ENCODE measurements at places on chromosomes 7 and 10.

GRCh38 chr10:128930515-128930914 lies 536.5 kb upstream of the MGMT start:
- DNase-seq = no peak

DNA sequence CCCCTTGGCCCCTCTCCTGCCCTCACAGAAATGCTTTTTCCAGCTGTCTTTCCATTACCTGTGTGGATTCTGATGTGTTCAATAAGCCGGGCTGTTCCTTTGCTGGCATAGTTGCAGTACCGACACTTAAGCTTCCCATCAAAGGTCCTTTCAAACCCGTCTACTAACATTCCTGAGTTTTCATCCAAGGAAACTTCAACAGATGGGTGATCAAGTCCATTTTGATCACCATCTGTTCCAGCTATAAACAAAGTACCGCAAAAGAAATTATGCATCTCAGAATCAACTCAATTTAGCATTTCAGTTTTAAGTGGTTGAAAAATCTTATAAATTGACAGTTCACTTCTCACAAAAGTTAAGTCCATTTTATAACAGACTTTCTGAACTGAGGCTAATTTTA lies 12.7 kb downstream of the IKZF5 start:
- DNase-seq = no peak

GRCh38 chr7:50651271-50651989 lies 86.2 kb upstream of the DDC start:
- DNase-seq = no peak

GRCh38 chr7:30157204-30157603 lies 22.4 kb downstream of the MTURN start:
- DNase-seq = no peak

GRCh38 chr7:17144322-17144721 lies 154.1 kb upstream of the AHR start:
- DNase-seq = no peak

GRCh38 chr7:15682751-15683245 lies 3.7 kb downstream of the MEOX2 start:
- no peak for DNase-seq

DNA sequence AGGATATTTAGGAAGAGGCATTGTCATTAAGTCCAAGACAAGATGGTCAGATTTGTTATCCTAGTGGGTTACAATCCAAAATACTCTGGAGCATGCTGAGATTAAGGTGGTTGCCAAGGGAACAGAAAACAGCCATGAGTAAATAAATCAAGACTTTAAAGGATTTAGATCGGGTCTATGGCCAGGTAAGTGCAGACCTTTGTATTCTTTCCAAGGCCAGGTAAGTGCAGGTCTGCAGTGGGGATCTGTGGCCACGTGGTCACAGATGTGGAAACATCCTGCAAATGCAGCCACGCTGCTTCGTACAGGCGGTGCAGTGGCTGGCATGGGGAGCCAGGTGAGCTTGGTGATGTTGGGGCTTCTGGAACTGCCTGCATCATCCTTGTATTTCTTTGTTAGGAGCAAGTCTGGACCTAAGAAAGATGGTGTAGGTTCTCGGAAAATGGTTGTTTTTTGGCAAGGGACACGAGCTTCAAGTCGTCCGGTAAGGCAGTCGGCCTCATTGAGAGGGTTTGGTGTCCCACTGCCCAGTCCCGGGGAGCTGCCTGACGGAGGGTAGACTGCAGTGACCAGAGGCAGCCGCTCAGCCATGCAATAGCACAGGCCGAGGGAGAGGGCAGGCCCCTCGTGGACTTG lies 21.8 kb downstream of the ZNF775 start:
- DNase-seq = no peak

DNA sequence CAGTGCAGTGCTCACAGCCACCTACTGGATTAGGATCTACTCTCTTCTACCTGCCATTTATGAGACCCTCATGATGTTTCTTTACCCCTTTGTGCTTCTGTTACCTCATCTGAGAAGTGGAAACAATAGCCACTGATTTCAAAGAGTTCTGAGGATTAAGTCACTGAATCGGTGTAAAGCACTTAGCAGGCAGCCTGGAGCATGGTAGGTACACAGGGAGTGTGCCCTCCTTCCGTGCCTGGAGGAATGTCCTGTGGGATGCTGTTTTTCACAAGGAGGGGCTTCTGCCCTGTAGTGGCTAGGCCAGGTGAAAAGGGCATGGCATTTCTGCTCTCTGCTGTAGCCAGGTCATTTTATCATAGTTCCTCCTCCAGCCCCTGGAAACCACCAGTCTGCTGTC lies 44.6 kb upstream of the C10orf120 start:
- DNase-seq = no peak

DNA sequence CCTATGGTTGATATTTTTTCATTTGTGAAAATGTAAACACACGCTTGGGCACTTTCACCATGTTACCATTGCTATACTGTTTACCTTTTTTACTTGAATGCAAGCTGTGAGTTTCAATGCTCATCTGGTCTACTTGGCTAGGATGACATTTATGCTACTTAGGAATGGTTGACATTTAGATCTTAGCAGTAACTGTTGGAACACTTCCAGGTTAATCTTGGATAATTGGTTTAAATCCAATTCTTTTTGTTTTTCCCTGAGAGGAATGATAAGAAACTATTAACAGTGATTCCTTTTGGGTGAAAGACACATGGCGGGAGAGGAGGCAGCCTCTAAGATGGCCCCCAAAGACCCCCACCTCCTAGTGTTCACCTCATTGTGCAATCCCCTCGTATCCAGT lies 51.4 kb upstream of the AMPH start:
- DNase-seq = no peak

DNA sequence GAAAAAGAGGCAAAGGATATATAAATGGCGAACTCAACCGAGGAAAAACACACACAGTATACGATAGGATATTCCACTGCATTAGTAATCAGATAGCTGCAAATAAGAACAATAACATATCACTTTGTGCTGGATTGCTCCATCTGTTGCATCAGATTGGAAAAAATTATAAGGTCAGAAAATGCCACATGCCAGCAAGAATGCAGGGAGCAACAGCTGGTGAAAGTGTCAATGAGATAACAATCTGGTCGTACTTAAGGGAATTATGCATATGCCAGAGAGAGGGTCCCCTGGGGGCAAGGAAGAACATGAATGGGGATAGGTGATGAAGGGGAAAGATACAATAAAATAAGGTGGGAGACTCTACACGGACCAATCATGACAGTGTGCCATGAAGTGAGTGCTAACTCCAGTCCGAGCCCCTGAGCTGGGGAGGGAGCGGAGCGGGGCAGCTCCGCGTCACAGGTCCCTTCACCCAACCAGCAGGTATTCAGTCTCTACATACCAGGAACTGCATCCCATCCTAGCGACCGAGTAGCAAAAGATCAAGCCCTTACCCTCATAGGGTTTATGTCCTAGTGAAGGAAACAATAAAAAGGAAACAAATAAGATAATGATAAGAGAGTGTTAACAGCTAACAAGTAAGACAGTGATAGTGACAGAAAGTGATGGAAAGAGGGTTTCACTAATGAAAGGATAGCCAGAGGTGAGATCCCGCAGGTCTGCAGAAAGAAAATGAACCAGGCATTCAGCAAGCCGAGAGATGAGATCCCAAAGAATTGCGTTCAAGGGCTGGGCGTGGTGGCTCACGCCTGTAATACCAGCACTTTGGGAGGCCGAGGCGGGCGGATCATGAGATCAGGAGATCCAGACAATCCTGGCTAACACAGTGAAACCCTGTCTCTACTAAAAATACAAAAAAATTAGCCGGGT lies 9.4 kb downstream of the MPP7 start:
- DNase-seq = no peak

DNA sequence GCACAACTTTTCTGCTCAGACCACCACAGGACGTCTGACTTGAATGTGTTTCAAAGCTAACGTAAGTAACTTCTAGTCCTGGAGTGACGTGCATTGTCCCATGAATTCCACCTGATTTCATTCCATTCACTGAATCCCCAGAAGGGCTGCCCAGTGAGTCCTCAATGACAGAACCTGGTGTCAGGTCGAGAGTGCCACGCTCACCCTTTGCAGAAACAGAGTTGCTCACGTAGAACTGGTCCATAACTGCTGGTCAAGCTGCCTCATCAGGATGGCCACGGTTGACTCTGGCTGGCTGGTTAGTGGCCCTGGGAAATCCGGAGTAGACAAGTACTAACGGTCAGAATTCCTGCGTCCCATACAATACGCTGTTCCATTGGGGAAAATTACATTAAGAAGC lies 50.6 kb upstream of the UBE3C start:
- DNase-seq = no peak

GRCh38 chr10:28036587-28036986 lies 37.7 kb upstream of the ODAD2 start:
- DNase-seq = no peak

DNA sequence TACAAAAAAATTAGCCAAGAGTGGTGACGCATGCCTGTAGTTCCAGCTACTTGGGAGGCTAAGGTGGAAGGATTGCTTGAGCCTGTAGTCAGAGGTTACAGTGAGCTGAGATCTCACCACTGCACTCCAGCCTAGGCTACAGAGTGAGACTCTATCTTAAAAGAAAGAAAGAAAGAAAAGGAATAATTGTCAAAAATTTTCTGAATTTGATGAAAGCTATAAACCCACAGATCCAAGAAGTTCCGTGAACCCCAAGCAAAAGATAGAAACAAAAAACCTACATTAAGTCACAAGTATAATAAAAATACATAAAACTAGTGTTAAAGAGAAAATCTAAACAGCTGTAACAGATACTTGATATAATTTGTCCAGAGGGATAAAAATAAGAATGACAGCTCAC lies 60.1 kb upstream of the KMT2C start:
- DNase-seq = no peak

GRCh38 chr7:68813551-68814080 lies 784.7 kb upstream of the AUTS2 start:
- no peak for DNase-seq

GRCh38 chr7:28626624-28627262 lies 214.4 kb downstream of the CREB5 start:
- no peak for DNase-seq

DNA sequence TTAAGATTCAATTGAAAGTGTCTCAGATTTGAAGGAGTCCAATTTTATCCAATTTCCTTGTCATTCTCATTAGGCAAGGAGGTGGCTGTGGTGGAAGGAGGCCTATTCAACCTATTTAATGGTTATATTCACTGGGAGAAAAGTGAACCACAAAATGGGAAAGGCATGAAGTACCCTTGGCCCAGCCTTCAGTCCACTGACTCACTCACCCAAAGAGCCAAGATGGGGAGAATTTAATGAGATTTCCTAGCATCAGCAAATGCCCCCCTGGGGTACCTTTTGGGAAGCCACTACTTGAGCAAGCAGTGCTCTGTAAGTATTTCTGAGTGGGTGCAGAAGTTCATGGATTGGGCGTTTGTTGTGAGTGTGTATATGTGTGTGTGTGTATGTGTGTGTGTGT lies 144.1 kb downstream of the NRP1 start:
- DNase-seq = no peak

DNA sequence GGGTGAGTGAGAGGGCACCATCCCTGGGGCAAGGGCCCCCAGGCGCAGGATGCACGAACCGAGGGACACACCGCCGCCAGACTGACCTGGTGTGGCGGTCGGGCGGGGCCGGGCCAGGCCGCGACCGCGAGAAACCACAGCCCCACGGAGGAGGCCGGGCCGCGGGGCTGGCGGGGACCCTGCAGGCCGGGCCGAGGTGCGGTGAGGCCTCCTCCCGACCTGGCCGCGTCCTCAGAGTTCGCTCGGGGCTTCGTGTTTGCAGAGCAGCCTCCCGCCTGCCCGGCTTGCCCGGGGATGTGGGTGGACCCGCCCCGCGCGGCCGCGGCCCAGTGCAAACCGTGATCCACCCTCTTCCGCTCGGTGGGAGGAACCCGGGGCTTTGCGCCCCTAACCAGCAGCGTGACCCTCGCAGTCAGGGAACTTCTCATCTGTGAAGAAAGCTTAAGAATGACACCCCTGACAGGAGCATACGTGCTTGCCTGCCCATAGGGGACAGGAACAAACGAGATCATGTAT lies 20.6 kb upstream of the HOXA13 start:
- no peak for DNase-seq

GRCh38 chr10:126504063-126504760 lies 115.9 kb upstream of the ADAM12 start:
- no peak for DNase-seq

DNA sequence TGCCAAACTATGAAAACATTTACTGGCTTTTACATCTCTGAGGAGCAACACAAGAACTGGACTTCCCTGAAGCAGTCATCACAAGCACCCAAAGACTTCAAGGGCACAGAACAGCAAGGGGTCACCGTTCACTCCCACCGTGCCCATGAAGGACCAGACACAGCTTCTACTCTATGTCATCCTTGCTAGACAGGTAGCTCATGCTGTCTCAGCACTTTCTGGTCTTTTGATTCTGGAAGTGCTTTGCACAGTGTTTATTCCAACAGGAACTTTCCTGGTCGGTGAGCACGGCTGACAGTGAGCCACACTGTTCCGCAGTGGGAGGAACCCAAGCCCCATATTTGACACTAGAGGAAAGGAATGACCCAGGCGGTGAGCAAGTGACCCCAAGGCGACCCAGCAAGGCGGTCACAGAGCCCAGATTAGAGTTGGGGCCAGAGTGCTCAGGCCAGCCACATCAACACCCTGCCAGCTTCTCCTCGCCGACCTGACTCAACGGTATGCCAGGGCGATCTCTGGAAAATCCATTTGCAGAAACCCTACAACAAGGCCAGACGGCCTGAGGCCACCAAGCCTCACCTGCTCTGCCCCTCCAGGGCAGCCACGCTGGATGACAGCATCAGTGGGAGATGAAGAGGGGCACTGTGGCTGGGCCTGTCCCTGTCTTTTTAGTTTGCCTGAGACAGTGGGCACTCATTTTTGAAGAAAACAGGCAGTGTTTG lies 318.6 kb downstream of the TCERG1L start:
- DNase-seq = no peak

DNA sequence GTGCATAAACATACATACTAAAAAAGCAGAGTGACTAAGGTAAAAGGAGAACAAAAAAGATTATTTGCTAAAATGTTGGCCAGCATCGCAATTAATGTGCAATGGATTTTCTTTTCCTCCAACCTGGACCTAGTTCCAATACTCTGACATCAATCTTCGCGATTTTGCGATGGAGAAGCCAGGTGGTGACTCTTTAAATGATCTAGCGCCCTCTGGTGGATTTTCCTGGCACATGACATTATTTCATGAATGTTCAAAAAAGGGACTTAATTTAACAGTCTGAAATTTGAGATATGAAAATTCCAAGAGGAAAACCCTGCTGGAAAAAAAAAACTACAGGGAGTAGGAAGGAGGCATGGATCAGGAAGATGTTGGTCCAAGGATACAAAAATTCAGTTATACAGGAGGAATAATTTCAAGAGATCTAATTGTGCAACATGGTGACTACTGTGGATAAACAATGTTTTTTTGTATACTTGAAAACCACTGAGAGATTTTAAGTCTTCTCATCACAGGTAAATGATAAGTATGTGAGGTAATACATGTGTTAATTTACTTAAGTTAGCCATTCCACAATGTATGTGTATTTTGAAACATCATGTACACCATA lies 4.3 kb upstream of the KCNMA1 start:
- no peak for DNase-seq

- DNase-seq = no peak
Observed at GRCh38 chr7:113639221-113639620, 279.6 kb downstream of the PPP1R3A start.

GRCh38 chr10:74955796-74956195 lies 129.4 kb downstream of the KAT6B start:
- DNase-seq = no peak

GRCh38 chr10:35126062-35126529 lies 550 bp upstream of the CREM start:
- no peak for DNase-seq

All from stimulated activated CD8-positive, alpha-beta memory T cell treated with anti-CD3 and anti-CD28 coated beads, Interleukin-15, amount 100 ng/mL, for 24 hours (primary cell).